Hepatocyte (in vitro differentiated cells): ENCODE measurements at places on chromosomes 1 and 21. TPM values are rescaled to one million over a fixed set of nuclear protein-coding genes. Genes with fewer than 3 reads are reported as not detected.

DNA sequence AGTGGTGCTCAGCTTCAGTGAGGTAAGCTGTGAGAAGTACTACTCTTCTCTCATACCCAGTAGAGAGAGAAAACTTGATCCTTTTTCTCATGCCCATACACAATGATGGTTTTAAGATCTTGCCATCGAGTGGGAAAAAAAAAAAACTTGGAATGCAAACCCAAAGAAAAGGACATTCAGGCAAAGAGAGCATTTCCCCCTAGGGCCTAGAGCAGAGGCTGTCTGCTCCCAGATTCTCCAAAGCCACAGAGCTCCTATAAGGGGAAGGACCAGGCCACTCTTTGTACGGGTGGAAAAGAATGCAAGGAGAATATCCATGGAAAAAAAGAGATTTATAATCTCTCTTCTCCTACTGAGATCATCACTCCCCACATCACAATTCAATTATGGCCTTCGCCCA is 34.9 kb downstream of the MROH9 start:
- no peaks in the 10 kb centered on the region for H3K27me3 ChIP-seq
- DNase-seq = no peak
- H3K27ac ChIP-seq = no peak overlapping the region
- no peak overlapping the region for H3K4me3 ChIP-seq
- no peaks in the 10 kb centered on the region for H3K4me1 ChIP-seq

DNA sequence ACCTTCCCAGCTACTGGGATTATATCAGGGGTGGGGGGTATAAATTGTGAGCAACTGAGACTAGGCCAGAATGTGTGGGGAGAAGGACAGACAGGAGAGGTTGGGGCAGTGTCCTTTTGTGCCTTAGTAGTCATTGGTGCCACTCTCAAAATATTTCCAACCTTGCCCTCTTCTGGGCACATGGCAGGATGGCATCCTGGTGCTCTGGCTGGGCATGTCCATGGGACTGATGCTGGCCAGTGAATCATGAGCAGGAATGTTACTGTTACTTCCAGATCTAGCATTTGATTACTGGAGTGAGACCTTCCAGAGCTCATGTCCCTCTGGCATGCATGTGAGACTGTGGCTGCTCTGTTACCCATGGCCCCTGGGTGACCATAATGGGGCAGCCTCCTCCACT is 151.2 kb downstream of the MATN1 start:
- DNase-seq = no peak
- H3K4me3 ChIP-seq = no peak overlapping the region

DNA sequence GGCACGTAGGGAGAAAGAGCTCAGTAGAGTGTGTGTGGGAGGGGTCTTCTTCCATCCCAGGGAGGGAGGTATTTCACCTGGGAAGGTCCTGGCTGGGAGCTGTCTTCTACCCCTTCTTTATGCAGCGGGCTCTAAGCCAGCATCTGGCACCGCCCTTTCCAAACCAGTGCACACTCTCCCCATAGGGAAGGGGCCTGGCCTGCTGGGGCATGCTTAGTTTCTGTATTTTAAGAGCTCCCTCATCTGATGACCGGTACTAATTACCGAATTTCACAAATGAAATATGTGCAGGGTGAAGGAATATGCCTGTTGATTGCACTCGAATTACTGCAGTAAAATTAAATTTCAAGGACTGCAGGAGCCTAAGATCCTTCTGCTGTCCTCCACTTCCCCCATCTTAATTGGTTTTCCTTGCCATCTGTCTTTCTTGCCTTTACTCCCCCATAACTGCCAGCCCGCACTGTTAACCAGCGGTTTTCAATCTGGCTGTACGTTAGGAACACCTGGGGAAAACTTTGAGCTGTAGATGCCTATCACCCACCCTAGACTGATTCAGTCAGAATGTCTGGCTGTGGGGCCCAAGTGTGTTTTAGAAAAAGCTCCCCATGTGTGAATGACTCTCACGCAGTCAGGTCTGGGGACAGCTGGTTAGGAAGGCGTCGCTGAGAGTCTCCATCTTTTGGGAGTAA is 20.1 kb downstream of the GALNT2 start:
- H3K4me1 ChIP-seq = peaks cover 39% of the 10 kb centered on the region
- no peak for DNase-seq
- H3K27ac ChIP-seq = no peak overlapping the region
- H3K27me3 ChIP-seq = no peaks in the 10 kb centered on the region
- H3K36me3 ChIP-seq = no peaks in the 10 kb centered on the region

DNA sequence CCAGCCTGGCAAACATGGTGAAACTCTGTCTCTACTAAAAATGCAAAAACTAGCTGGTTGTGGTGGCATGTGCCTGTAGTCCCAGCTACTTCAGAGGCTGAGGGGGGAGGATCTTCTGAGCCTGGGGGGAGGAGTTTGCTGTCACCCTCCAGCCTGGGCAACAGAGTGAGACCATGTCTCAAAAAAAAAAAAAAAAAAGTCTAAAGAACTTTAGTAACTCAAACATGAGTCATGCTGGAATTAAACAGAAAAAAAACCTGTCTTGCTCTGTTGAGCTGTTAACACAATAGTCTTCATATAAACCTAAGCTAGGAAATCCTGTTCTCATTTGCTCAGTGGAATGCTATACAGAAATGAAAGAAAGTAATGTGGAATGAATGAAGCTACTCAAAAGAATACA is 16.7 kb upstream of the DISP1 start:
- no peak overlapping the region for H3K4me3 ChIP-seq
- DNase-seq = peak; percentile 62

- H3K4me1 ChIP-seq = peaks cover 12% of the 10 kb centered on the region
- no peak overlapping the region for H3K4me3 ChIP-seq
- H3K27me3 ChIP-seq = no peaks in the 10 kb centered on the region
- no peaks in the 10 kb centered on the region for H3K36me3 ChIP-seq
- H3K27ac ChIP-seq = no peak overlapping the region
These were observed 16.0 kb downstream of the ANGPTL3 start for GRCh38 chr1:62613325-62613727.

DNA sequence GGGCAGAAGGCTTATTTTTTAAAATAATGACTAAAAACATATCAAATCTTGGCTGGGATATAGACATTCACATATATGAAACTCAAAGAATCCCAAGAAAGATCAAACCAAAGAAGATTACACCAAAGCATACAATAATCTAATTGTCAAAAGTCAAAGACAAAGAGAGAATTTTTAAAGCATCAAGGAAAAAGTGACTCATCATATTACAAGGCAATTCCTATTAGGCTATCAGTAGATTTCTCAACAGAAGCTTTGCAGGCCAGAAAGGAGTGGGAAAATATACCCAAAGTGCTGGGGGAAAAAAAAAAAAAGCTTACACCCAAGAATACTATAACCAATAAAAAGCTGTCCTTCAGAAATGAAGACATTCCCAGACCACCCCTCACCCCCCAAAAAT is 375.6 kb downstream of the BRINP2 start:
- H3K36me3 ChIP-seq = no peaks in the 10 kb centered on the region
- no peaks in the 10 kb centered on the region for H3K27me3 ChIP-seq
- H3K27ac ChIP-seq = no peak overlapping the region
- no peak for DNase-seq
- H3K4me3 ChIP-seq = no peak overlapping the region

DNA sequence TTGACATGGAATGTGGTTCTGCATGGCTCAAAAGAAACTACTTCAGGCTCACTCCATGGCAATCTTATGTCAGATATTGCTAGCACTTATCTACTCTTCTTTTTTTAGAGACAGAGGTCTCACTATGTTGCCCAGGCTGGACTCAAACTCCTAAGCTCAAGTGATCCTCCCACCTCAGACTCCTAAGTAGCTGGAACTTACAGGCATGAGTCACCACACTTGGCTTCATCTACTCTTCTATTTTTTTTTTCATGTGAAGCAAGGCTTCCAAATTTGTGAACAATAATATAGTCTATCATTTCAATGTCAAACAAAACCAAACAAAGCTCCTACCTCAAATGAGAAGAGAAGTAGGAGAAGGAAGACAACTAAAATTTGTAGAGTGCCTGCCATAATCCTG is 7.5 kb upstream of the PSEN2 start:
- peaks cover 3% of the 10 kb centered on the region for H3K4me1 ChIP-seq
- DNase-seq = no peak
- H3K36me3 ChIP-seq = no peaks in the 10 kb centered on the region

GRCh38 chr1:184900507-184900906 is 73.8 kb downstream of the NIBAN1 start:
- H3K36me3 ChIP-seq = no peaks in the 10 kb centered on the region
- peaks cover 4% of the 10 kb centered on the region for H3K4me1 ChIP-seq
- no peak overlapping the region for H3K27ac ChIP-seq
- no peak for DNase-seq
- no peaks in the 10 kb centered on the region for H3K27me3 ChIP-seq

GRCh38 chr1:230713138-230713537 is 784 bp downstream of the AGT start:
- no peaks in the 10 kb centered on the region for H3K27me3 ChIP-seq
- no peak for DNase-seq
- H3K4me1 ChIP-seq = peaks cover 30% of the 10 kb centered on the region

DNA sequence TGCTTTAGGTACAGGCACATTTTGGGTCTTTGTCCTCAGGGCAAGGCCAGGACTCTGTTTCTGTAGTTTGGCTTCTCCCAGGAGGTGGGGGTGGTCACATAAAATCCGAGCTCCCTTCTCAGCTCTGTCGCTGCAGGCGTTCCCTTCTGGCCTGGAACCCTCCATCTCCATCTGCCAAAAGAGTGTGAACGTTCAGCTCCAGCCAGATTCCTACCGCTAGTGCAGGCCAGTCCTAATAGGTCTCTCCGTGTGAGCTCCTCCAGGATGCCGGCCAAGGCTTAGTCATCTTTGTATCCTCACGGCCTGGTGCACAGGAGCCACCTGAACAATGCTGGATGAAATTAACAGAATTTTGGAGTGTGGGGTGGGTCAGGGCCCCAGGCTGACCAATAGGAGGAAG is 19.9 kb upstream of the KCNA10 start:
- H3K27ac ChIP-seq = no peak overlapping the region
- no peak overlapping the region for H3K4me3 ChIP-seq
- H3K36me3 ChIP-seq = no peaks in the 10 kb centered on the region

- no peak overlapping the region for H3K4me3 ChIP-seq
- H3K27ac ChIP-seq = no peak overlapping the region
- no peaks in the 10 kb centered on the region for H3K27me3 ChIP-seq
- peaks cover 3% of the 10 kb centered on the region for H3K36me3 ChIP-seq
- no peaks in the 10 kb centered on the region for H3K4me1 ChIP-seq
These were observed 105.8 kb downstream of the MAN1A2 start for GRCh38 chr1:117473063-117473462.

DNA sequence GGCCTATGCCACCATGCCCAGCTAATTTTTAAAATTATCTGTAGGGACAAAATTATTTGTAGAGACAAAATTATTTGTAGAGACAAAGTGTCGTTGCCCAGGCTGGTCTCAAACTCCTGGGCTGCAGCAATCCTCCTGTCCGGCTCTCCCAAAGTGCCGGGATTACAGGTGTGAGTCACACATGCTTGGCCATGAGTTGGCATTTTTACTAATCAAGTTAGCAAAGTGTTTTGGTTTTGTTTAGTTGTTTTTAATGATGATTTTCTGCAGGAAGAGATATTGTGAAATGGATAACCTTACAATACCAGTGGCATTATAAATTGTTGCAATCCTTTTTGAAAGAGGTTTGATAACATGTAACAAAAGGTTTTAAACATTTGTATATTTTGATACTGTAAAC is 65.3 kb upstream of the MAGI3 start:
- no peak for DNase-seq
- H3K4me3 ChIP-seq = no peak overlapping the region
- no peak overlapping the region for H3K27ac ChIP-seq
- no peaks in the 10 kb centered on the region for H3K4me1 ChIP-seq

GRCh38 chr1:227828786-227829185 is 13.3 kb downstream of the PRSS38 start:
- no peak overlapping the region for H3K27ac ChIP-seq
- no peak overlapping the region for H3K4me3 ChIP-seq
- no peak for DNase-seq
- no peaks in the 10 kb centered on the region for H3K27me3 ChIP-seq

- DNase-seq = no peak
- H3K36me3 ChIP-seq = no peaks in the 10 kb centered on the region
- no peaks in the 10 kb centered on the region for H3K27me3 ChIP-seq
- no peaks in the 10 kb centered on the region for H3K4me1 ChIP-seq
These were observed 81.3 kb downstream of the TIAM1 start for GRCh38 chr21:31262728-31263127.

DNA sequence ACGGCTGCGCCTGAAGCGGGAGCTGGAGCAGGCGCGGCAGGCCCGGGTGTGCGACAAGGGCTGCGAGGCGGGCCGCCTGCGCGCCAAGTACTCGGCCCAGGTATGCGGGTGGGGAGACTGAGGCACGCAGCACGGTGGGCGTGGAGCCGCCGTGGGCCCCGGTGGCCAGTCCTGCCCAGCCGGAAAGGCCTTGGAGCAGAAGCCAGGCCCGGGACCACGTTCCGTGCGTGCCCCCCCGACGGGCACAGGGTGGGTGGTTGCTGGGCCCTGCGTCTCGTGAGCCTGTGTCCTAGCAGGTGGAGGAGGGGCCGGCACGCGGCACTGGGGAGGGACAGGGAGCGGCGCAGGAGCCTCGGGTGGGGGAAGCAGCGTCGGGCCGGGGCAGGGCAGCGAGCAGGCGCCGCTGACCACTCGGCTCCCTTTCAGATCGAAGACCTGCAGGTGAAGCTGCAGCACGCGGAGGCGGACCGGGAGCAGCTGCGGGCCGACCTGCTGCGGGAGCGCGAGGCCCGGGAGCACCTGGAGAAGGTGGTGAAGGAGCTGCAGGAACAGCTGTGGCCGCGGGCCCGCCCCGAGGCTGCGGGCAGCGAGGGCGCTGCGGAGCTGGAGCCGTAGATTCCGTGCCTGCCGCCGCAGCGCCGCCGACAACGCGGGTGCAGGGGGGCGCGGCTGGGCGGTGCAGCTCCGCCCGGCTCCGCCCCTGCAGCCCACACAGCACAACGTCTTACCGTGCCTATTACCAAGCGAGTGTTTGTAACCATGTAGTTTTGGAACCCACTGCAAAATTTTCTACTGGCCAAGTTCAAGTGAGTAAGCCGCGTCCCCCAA is 78.2 kb downstream of the SKI start:
- H3K27ac ChIP-seq = no peak overlapping the region
- peaks cover 8% of the 10 kb centered on the region for H3K4me1 ChIP-seq
- no peaks in the 10 kb centered on the region for H3K36me3 ChIP-seq
- no peak for DNase-seq
- H3K27me3 ChIP-seq = no peaks in the 10 kb centered on the region
- no peak overlapping the region for H3K4me3 ChIP-seq

GRCh38 chr1:91661121-91661520 is 160.5 kb downstream of the CDC7 start:
- H3K4me1 ChIP-seq = no peaks in the 10 kb centered on the region
- no peaks in the 10 kb centered on the region for H3K27me3 ChIP-seq
- no peak for DNase-seq
- no peak overlapping the region for H3K4me3 ChIP-seq

- H3K27me3 ChIP-seq = no peaks in the 10 kb centered on the region
- H3K36me3 ChIP-seq = no peaks in the 10 kb centered on the region
- H3K4me3 ChIP-seq = no peak overlapping the region
- DNase-seq = no peak
These were observed 78.7 kb downstream of the DYRK1A start for GRCh38 chr21:37445228-37445627.

The SYNC gene
- 6.8 and 6.9 TPM in 2 replicates for polyA plus RNA-seq

The CHI3L2 gene
- polyA plus RNA-seq = 0.24 and 3.9 TPM in 2 replicates

The TMEM183A gene
- polyA plus RNA-seq = 61.0 and 65.2 TPM in 2 replicates

The ACTL8 gene
- polyA plus RNA-seq = 0.34 TPM in 1 of 2 replicates, not detected in the other
